ENCODE measurements at places on chromosomes 7 and 10.

DNA sequence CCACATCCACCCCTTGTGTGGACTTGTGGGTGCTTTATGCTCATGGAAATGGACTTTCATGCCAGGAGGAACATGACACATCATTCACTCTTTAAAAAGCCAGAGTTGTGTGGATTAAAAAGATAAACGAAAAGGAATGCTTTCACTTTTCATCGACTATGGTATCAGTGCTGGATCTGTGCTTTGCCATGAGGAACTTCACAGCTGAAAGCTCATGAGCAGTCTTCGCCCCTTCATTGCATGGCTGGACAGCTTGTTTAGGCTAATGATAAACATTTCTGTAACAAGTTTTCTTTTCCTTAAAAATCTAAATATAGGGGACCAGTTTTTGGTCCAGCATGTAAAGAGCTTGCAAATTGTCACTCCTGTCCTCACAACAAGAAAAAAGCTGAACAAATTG is 173.6 kb upstream of the NPS start:
- no peak for DNase-seq

DNA sequence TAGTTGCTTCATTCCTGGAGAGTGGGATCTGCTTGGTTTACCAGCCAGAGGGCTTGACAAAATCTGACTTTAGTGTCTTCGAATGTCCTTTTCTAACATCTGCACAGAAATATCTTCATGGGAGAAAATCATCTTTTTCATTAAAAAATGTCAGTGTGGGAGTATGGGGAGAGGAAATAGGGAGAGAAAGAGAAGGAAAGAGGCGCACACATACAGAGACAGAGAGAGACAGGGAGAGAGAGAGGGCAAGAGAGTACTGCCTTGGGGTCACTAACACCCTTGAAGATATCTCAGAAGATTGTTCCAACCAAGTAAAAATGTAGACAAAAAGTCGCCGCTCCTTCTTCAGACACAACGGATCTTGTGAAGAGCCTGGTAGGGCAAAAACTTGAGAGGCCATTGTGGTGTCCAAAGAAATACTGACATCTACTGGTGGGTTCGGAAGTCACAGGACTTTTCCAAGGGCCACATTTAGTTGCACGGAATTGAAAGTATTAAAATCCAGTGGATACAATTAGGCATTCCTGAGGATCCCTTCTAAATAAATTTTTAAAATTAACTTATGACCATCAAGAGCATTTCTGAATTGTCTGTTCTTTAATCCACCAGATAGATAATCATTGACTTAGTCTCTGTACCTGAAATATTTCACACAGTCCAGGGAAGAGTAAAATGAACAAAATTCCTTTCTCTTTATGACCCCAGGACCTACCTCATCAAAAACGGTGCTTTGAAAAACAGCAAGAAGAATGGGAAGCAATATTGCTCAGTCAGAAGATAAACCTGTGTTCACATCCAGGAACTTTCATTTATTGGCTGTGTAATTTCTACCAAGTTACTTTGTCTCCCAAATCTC is 29.7 kb downstream of the VIM start:
- DNase-seq: peak; percentile 79

- no peak for DNase-seq
Measured at GRCh38 chr10:114634609-114634979, 23.5 kb downstream of the ABLIM1 start.

- no peak for DNase-seq
Measured at GRCh38 chr7:142927085-142927745, 6.3 kb downstream of the TRPV5 start.

DNA sequence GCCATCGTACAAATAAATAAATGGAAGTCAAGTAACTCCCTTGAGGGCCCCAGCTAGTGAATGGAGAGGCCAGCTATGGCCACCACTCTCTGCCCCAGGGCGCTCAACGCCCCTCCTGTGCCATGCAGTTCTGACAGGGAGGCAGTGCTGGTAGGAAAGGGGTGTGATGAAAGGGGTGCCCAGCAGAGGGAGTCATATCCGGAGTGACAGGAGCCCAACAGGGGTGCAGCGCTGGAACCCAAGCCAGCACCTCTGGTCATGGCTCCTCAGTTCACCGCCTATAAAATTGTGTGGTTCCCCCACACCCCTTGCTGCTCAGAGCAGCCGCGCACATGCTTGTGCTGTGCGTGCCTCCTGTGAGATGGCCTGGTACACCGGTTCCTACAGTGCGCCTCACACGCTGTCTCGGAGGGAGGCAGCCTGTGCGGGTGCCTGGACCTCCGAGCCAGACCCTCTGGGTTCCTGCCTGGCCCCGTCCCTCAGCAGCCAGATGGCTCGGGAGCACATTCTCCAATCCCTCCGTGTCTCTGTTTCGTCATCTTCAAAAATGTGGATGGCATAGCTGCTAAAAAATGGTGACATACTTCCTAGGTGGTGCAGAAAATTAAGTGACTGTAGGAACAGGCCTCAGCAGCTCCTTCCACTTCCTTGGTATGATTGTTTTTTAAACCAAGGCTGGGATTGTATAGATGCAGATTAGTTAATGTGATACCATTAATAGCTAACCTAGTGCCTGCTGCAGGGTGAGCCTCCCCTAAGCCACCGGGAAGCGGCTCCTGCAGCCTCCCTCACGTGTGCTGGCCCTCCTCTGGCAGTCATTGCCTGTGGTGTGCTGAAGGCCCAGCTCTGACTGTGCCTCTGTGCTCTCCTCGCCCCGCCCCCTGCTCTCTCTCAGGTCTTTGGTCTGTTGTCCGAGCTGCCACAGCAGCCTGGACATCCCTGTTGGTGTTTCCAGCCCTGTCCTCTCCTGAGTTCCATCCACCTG is 125.8 kb downstream of the EGFR start:
- DNase-seq: no peak

DNA sequence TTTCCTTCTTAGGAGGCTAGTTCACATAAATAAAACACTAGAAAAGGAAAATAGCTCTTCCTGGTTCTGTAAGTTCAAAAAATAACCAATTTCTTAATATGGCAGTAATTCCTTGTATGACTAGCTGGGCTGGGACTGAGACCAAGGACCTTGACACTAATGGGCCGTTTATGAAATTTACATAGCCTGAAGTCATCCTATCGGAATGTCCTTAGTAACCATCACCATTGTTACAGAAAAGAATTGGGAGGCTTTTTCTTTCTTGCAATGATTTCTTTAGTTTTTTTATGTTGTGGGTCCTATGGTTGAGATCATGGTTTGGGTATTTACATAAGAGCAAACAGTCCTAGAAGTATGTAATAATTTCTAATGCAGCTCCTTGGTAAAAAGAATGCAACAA is 87.1 kb upstream of the HDAC9 start:
- no peak for DNase-seq

GRCh38 chr10:121448766-121449421 is 149.3 kb downstream of the FGFR2 start:
- DNase-seq: no peak

- no peak for DNase-seq
Measured at GRCh38 chr10:3372281-3372680, 199.7 kb upstream of the PITRM1 start.

DNA sequence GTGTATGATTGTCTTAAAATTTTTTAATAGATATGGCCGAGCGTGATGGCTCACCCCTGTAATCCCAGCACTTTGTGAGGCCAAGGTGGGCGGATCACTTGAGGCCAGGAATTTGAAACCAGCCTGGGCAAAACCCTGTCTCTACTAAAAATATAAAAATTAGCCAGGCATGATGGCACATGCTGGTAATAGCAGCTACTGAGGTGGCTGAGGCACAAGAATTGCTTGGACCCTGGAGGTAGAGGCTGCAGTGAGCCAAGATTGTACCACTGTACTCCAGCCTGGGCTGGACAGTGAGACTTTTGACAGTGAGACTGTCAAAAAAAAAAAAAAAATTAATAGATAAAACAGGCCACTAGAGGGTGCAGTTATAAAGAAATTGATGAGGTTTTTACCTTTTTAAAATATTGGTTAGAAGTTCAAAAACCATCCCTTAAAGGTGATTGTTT is 20.5 kb downstream of the NOM1 start:
- DNase-seq: no peak

DNA sequence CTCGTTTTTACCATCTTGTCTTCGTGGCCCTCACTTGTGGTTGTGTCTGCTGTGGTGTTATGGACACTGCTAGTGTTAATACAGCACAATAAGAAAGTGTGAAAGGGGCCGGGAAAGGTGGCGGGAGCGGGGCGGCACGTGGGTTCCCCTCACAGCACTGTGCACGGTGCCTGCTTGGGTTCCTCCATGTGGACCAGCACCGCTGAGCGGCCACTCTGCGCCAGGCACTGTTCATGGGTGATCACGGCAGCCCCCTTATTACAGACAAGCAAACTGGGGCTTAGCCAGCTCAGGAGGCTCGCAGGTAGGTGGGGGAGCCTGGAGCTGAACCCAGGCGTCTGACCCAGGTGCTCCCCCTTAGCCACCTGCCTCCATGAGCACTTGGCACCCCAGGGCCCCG is 12.2 kb downstream of the SUN1 start:
- DNase-seq: no peak

DNA sequence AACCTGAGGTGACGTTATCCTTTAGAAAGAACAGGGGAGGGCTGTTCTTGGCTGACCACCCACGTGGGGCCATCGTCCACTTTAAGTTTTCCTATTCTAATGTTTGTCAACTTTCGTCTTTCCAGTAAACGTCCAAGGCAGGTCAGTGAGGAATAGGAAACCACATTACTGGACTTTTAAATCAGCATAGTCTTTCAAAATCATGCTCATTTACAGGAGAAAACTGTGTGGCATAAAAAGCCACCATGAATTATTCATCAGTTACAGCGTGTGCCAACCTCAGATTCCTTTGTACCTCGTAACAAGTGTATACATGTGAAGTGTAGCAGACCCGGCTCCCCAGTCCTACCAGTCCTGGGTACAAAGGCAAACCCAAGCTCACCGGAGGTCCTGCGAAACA is 25.1 kb upstream of the ABLIM1 start:
- DNase-seq: no peak

DNA sequence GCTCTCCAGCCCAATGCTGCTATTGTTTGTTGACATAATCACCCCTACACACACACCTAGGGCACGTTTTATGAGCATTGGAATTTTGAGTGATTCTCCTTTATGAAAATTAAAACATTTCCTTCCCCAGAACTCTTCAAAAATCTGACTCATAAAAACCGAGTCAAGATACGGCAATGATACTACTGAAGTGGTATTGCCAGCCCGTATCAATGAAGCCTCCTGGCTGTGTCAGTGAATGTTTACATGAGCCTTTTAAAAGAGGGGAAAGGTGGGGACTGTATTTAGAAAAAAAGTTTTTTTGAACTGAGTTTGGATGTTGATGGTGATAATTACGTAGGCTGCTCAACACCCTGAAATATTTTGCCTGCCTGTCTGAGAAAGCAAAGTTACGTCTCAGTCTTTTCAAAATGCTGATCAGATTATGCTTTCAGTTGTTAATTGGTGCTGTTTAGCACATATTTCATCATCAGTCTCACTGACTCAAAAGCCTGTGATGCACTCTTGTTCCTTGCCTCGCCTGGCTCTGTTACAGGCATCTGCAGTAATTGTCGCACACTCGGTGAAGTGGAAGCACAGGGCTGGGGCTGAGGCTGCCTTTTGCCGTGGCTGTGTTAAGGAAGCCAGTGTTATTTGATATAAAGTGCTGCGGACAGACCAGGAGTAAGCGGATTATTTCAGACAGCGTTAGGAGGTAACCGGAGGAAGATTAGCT is 157.4 kb upstream of the TCF7L2 start:
- no peak for DNase-seq

DNA sequence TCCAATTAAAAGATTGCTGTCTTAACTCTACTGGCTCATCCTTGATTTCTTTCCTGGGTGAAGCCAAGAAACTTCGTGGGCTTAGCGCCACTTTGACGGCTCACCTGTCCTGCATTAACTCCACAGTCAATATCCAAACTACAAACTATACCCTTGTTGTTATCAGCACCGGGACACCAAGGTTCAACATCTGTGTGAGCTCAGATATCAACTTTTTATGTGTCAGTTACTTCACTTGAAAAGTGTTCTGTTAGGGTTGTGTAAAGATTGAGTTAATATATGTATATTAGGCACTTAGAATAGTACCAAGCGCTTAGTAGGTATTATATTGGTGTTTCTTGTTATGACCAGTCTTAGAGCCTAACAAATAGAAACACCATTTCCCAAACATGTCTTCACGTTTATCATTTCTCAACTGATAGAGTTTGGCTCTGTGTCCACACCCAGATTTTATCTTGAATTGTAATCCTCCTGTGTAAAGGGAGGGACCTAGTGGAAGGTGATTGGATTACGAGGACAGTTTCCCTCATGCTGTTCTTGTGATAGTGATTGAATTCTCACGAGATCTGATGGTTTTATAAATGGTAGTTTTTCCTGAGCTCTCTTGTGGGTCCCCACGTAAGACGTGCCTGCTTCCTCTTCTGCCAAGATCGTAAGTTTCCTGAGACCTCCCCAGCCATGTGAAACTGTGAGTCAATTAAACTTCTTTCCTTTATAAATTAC is 19.0 kb upstream of the ST8SIA6 start:
- no peak for DNase-seq

GRCh38 chr10:86261941-86262687 is 104.5 kb downstream of the GRID1 start:
- DNase-seq: no peak

Measured in CD4-positive, alpha-beta T cell treated with Interleukin-4 for 4 hours (primary cell).